Upper lobe of left lung (tissue), 6 donors: ENCODE measurements at places on chromosomes 13 and 19.

DNA sequence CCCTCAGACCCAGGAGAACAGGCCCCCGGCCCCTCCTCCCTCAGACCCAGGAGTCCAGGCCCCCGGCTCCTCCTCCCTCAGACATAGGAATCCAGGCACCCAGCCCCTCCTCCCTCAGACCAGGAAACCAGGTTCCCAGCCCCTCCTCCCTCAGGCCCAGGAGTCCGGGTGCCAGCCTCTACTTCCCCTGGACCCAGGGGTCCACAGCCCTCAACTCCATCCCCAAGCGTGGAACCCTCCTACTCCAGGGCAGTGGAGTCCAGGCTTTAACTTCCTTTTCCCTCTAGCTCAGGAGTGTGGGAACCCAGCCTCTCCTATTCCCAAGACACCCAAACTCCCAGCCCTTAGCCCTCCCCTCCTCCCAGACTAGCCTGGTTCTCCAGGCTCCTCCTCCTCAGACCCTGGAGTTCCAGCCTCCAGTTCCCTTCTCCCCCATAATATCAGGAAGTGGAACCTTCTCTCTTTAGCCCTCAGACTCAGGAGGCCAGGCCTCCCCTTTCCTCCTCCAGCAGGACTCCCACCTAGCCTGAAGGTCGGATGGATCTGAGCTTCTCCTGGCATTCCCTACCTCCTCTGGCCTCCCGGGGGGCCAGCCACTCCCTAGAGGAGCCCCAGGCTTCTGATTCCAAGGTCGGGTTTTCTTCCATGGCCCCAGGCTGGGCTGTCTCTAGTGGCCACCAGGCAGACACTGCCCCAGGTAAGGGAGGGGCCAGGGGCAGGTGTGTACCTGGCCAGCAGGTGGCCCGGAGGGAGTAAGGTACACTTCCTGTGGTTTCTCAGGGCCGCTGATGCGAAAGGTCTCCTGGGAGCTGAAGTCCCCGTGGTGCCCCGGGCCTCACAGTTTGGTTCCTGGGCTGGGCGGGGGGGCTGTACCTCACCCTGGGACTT is at the start of gene TMC4:
Gene TMC4 (minus strand): TSS at position 690 of the 888 bp plus-strand sequence. CDS start 43 bp downstream, at position 647.
- no peak for DNase-seq

DNA sequence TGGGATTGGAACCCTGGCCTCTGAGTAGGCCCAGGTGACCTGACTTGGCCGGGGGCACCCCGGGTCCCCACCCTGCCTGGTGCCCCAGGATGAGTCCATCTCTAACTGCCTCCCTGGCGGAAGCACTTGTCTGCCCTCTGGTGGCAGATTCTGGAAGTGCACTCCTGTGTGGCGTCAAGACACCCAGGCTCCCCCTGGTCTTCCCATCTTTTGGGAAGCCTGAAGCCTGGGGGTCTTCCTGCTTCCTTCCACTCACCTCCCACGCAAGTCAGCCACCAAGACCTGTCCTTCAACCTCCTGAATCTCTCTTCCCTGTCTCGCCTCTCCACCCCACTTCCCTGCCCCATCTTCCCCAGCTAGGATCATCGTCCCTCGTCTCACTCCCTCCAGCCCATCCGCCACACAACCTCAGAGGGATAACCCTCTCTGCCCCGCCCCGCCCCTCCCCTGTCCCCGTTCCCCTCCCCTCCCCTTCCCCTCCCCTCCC is 7.4 kb downstream of the RABAC1 start:
- DNase-seq = peak; percentile 75

DNA sequence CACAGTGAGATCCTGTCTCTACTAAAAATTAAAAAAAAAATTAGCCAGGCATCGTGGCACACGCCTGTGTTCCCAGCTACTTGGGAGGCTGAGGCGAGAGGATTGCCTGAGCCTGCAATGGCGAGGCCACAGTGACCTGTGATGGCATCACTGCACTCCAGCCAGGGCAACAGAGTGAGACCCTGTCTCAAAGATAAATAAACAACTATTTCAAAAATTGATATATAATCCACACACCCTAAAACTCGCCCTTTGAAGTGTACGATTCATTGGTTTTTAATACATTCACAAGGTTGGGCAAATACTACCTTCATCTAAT is 12.1 kb upstream of the TICAM1 start:
- no peak for DNase-seq

DNA sequence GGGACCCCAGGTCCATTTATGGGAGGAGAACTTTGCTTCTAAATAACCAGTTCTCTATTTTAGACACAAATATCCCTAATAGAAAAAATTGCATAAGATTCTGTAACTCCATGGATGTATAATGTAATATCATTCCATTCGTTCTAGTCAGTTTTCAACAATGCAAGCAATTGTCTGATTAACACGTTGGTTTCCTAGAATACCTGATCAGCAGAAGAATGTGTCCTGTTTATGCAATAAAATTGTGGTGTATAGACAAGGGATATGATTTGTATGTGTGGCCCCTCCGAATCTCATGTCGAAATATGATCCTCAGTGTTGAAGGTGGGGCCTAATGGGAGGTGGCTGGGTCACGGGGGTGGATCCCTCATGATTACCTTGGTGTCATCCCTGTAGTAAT is 62.1 kb downstream of the RUBCNL start:
- no peak for DNase-seq

DNA sequence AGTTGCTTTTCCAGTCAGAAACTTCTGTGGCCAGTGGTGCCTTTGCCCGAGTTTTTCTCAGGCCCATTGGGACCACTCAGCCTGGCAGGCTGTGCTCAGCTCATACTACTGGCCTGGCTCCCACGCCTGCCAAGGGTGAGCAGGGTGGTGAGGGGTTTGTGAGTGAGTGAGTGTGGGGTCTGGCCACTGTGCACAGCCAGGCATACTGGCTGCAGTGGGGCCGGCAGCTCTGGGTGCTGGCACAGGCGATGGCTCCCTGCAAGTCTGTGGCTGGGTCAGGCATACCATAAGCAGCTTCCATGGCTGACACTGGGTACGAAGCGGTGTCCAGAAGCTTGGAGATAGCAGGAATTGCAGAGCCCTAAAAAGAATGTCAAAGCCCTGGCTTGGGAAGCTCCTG is 161.0 kb downstream of the SLITRK6 start:
- DNase-seq = peak; percentile 35

DNA sequence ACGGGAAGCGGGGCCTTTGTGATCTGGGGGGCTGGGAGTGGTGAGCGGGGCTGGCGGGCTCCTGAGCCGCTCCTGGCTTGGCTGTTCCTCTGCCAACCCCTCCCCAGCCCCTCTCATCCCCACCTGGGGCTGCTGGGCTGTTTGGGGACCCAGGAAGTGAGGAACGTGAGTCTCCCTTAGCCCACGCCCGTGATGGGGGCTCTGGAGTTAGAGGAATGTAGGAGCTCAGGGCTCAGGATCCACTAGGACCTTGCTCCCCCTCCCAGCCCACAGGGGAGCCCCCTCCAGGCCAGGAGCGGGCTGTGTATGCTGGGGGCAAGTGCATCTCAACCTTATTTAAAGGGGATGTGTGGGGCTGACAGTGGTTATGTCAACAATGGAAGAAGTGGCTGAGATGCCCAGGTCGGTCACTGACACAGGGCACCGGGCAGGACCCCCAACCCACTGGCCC is 134.1 kb downstream of the URI1 start:
- DNase-seq = peak; percentile 17

DNA sequence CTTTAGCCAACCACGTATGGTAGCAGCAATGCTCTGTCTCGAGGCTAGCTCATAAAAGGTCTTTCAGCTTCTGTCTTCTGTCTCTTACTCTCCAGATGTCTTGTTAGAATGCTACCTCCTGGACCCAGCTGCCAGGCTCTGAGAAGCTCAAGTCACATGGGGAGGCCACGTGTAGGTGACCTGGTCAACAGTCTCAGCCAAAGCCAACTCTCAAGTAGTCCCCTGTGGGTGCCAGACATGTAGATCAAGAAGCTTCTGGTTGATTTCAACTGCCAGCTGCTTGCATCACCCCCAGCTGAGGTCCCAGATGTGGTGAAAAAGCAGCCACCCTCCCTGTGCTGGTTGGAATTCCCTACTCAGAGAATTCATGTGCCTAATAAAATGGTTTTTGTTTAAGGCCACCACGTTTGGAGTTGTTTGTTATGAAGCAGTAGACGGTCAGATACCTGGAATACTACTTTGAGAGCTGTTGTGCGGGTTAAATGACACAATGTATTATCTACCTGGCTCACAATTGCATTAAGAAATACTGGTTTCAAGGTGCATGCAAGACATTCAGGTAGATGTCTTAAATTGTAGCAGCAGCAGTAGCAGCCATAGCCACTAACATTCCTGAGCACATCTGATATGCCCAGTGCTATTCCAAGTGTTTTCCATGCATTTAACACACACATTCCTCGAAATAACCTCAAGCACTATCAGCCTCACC is 131.0 kb upstream of the RFC3 start:
- no peak for DNase-seq

DNA sequence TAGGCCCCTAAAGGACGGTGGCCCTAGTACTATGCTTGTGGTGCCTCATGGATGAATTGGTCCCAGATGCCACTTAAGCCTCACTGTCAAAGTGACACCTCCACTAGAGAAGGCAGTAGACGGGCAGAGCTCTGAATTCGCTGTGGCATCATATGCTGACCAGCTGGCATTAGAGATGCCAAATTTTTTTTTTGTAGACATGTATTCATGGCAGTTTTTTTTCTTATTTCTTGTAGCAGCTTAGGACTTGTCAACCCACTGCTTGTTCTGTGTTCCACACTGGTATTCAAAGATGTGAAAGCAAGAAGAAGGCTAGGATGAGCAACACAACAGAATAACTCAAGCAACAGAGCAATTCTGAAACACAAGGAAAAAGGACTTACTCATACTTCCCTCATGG is 212.5 kb downstream of the DLEU7 start:
- no peak for DNase-seq

- DNase-seq = no peak
Observed at GRCh38 chr13:26855071-26855470, 94.5 kb upstream of the GPR12 start.

GRCh38 chr19:17606590-17607185 is 51.2 kb downstream of the COLGALT1 start:
- no peak for DNase-seq

GRCh38 chr13:59274958-59275727 is 888.6 kb downstream of the DIAPH3 start:
- DNase-seq = no peak

DNA sequence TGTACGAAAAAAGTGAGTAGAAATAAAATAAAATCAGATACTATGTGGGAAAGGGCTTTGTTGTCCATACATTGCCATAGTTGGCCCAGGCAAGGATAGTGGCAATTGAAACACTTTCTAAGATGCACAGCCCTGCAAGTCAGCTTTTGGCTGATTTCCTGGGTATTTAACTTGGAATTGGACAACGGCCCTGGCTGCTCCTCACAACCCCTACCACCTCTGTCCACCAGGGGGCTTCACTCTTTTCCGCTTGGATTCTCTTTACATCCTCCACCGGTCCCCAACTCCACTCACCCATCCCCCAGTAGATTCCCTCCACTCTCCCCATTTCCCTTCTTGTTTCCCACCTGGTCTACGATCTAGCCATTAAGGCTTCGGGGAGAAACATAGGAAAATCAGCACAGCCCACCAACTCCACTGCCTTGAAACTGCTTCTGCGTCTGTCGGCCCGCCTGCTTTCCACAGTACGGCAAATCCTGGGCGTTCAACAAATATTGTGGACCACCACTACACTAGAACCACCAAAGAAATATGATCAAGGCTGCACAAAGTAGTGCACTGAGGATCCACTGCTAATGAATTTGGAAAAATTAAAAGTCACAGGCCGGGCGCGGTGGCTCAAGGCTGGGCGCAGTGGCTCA is 48.6 kb upstream of the GTF3A start:
- peak; percentile 32 for DNase-seq

DNA sequence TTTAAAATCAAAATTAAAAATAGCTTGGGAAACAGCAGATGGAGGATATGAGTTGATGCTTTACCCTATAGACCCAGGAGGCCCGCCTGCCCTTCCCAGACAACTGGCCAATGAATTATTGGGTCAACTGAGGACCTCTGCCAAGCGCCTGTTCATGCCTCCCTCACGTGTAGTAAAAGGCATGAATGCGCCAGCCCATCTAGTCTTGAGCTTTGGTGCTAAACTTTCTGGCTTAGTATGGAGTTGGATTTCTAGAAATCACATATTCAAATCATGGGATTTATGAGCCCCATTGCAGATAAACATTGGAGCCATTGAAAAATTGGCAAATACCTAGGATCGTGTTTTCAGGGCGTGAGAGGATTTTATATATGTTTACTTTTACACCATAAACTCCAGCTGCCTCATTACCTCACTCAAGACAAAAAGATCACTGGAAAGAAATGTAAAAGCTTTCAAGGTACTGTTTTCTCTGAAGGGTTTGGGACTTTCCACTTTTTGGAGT is 47.1 kb downstream of the COL4A2 start:
- DNase-seq = no peak

- DNase-seq = peak; percentile 36
Observed at GRCh38 chr19:8663920-8664670, 33.7 kb downstream of the NFILZ start.

GRCh38 chr19:53158119-53158656 is 665 bp downstream of the ZNF347 start:
- DNase-seq = peak; percentile 28

- DNase-seq = peak; percentile 39
Observed at GRCh38 chr13:110250258-110250891, 56.6 kb downstream of the COL4A1 start.

GRCh38 chr19:2274185-2274711 is 7.7 kb downstream of the PEAK3 start:
- DNase-seq = no peak

DNA sequence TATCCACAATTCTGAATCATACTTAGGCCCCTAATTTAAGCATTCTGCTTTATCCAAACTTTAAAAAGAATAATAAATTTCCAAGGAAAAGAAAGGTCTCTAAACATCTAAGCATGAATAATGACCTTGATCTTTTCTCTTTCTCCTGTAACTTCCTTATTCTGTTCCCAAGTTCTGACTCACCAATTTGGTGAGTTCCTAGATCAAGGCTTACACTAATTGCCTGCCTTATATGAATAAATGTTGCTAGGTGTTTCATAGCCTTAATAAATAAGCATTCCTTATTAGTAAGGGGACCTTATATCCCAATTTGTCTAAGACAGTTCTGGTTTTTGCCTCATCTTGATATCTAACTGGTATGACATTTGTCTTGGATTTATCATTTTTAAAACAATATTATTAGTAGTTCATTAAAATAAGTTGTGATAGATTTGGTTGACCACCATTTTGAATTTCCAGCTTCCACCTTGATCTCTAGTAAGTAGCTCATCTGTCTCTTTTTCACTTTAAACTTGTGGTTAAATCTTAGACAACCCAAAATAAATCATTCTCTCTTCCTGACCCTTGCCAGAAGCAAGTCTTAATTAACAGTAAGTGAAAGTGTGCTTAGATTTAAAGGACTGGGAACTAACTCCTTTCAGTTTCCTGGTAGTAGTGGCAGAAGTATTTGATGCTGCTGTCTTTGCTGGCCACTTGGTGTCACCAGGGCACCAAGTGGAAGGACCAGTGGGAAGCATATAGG is 121.2 kb upstream of the MLNR start:
- no peak for DNase-seq
